ENCODE measurements at places on chromosomes 6 and 20.

DNA sequence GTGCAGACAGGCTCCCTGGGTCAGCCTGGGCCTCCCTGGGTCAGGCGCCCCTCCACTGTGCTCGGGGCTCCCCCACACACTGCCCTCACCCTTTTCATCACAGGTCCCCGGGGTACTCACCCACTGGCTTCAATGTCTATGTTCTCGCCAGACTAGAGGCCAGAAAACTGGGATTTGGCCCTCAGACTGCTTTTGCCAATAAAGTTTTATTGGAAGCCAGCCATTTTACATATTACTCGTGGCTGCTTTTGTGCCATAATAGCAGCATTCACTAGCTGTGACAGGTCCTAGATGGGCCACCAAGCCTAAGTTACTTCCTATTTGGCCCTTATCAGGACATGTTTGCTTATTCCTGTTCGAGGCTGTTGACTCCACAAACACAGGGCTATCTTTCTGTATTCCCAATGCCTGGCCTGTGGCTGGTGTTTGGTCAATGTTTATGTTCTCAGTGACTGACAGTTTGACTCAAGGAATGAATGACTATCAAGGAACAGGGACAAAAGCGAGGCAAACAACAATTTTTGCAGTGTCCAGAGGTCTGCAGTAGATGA is 525.1 kb upstream of the AGPAT4 start:
- DNase-seq = no peak

- DNase-seq = no peak
These were observed 59.7 kb upstream of the PTPN1 start for GRCh38 chr20:50450493-50450826.

DNA sequence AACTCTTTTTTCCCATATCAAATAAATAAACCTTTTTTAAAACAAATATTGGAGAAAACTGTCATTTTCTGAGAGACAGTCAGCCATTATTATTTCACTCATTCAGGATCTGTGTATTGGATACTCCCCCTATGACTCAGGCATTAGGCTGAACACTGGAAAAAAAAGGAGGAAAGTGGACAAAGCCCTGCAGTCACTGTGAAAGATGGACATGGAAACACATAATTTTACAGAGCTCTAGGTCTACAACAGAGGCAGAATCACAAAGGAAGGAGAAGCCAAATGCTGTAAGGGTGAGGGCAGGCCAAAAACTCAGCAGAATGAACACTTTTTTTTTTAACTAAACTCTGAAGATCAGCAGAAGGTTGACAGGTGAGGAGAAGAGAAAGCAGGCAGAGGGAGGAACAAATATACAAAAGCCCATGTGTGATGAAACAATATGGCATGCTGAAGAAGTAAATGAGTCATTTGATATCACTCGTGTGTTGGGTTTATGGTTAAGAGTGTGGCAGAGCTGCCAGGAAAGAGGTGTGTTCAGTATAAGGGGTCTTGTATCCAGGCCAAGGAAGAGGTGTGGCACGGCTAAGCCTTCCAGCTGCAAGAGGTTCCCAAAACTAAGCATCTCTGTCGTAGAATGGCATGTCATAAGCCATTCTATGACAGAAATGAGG is 39.1 kb downstream of the EPB41L2 start:
- no peak for DNase-seq

GRCh38 chr6:142339113-142339512 is 37.3 kb downstream of the ADGRG6 start:
- no peak for DNase-seq

DNA sequence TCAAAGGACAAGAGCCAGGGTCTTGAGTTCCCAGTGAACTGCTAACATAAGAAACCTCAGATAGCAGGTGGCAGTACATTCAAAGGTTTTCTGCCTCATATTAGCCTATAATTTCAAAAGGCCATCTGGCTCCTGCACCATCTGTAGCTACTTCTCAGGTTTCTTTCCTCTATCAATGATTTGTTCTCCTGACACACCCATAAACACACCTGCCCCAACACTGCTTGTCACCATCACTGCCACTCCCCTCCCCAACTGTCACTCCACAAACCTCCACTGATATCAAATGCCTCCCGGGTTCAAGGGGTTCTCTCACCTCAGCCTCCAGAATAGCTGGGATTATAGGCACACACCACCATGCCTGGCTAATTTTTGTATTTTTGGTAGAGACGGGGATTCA is 152.7 kb upstream of the SLC22A16 start:
- DNase-seq = no peak

GRCh38 chr6:139587469-139587868 is 213.0 kb upstream of the CITED2 start:
- DNase-seq = no peak

- no peak for DNase-seq
These were observed 39.6 kb upstream of the HS3ST5 start for GRCh38 chr6:114382406-114382805.

GRCh38 chr6:29749308-29749662 is 26.1 kb downstream of the HLA-F start:
- DNase-seq = no peak

DNA sequence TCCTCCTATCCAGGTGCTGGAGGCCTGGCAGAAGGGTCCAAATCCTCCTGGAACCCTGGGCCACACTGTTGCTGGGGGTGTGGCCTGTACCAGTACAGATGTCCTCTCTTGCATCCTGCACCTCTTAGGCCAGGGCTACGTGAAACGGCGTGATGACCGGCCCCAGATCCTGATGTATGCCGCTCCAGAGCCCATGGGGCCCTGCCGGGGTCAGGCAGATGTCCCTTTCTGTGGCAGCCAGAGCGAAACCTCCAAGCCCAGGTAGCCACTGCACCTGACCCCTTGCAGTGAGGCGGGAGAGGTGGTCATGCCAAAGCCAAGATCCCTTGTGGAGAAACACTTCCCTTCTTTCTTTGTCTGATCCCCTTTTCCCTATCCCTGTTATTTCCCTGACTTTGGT is 14.2 kb downstream of the DNPH1 start:
- DNase-seq = no peak

GRCh38 chr6:14174226-14174625 is 56.7 kb downstream of the CD83 start:
- no peak for DNase-seq

DNA sequence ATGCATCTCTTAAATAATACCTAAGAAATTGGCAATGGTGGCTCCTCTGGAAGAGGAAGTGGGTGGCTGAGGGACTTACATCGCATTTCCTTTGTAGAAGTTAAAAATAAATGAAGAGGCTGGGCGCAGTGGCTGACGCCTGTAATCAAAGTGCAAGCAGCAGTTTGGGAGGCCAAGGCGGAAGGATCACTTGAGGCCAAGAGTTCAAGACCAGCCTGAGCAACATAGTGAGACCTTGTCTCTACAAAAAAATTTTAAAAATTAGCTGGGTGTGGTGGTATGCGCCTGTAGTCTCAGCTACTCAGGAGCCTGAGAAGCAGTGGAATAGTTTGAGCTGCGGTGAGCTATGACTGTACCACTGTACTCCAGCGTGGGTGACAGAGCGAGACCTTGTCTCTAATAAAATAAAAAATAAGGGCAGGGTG is 12.2 kb upstream of the NCOA3 start:
- peak; percentile 26 for DNase-seq

DNA sequence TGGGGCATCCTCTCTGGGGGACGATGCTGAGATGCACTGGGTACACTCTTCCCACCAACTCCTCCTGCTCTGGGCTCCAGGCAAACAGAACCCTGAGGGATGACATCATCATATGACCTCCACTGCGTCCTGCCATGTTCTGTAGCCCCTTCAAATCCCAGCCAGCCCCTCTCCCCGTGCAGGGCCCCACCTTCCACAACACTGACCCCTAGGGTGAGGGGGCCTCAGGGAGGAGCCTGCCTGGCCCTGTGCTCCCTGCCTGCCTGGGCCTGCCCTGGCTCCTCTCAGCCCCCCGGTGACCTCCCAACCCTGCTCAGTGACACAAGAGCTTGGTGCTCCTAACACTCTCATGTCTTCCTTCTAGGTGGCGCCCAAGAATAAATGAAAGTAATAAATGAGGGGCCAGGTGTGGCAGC is 9.6 kb upstream of the SPDEF start:
- DNase-seq = no peak

GRCh38 chr6:317448-318144 is 25.3 kb downstream of the DUSP22 start:
- DNase-seq = no peak

- DNase-seq = no peak
These were observed 250.1 kb downstream of the ATXN1 start for GRCh38 chr6:16511040-16511660.

DNA sequence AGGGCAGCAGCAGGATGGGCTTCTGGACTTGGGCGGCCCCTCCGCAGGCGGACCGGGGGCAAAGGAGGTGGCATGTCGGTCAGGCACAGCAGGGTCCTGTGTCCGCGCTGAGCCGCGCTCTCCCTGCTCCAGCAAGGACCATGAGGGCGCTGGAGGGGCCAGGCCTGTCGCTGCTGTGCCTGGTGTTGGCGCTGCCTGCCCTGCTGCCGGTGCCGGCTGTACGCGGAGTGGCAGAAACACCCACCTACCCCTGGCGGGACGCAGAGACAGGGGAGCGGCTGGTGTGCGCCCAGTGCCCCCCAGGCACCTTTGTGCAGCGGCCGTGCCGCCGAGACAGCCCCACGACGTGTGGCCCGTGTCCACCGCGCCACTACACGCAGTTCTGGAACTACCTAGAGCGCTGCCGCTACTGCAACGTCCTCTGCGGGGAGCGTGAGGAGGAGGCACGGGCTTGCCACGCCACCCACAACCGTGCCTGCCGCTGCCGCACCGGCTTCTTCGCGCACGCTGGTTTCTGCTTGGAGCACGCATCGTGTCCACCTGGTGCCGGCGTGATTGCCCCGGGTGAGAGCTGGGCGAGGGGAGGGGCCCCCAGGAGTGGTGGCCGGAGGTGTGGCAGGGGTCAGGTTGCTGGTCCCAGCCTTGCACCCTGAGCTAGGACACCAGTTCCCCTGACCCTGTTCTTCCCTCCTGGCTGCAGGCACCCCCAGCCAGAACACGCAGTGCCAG is at the start of gene TNFRSF6B:
Gene TNFRSF6B (plus strand): TSS at position 25 of the 729 bp plus-strand sequence. CDS start 116 bp downstream, at position 141.
- DNase-seq = no peak

DNA sequence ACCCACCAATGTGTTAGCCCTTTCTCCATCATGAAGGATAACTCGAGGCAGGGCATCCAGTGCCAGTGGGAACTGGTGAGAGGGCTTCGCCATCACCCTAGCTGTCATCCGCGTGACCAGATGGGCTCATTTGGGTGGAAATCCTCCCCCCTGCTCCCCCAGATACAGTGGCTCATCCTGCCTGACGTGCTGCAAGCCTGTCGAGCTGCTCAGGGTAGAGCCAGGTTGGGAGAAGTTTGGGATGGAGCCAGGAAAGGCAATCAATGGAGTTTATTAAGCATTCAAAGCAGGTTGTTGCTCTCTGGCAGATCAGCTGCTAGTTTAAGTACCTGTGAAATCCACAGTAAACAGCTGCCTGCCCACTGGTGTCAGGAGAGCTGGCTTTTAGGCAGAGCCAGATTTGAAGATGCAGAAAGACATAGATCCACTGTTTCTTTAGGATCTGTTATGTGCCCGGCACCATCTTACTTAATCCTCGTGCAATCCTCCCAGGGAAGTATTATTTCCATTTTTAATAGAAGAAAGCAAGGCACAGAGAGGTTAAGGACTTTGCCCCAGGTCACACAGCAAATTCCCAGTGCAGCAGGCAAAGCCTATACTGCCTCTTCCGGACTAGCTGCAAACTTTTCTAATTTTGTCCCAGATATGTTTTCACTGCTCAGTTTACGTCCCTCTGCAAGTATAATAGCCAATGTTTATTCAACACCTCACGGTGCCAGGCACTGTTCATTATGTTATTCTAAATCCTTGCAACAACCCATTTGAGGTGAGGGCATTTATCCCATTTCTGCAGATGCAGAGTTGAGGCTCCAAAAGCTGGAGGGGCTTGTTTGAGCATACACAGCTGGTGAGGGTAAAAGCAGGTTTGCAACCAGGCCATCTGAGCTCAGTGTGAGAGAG is 54.1 kb upstream of the KCNG1 start:
- DNase-seq = no peak

DNA sequence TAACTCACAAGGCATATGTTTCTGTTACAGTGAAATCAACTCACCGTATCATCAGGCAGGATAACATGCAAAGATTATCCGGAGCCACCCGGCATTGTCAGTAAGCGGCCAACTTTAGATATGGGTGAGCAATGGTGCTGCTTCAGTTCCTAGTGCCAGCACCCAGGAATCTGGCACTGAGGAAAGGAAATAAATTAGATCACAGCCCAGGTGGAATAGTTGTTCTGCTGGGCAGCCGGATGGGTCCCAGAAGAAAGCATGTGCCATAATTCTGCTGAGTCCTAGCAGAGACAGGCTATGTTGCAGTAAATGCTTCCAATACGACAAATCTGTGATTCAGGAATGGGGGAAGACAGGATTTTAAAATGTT is 183.6 kb upstream of the SPTLC3 start:
- DNase-seq = no peak

GRCh38 chr6:34531580-34532201 is 24.4 kb downstream of the SPDEF start:
- no peak for DNase-seq
